Activated naive CD8-positive, alpha-beta T cell treated with anti-CD3 and anti-CD28 coated beads, Interleukin-2, amount 50 U/mL, for 16 hours (primary cell): ENCODE measurements at places on chromosomes 1 and 21.

GRCh38 chr1:162704673-162705424, 72.6 kb downstream of the DDR2 start:
- DNase-seq = no peak

- DNase-seq = peak; percentile 22
Measured at GRCh38 chr1:202192770-202193613, 607 bp upstream of the LGR6 start.

GRCh38 chr1:10152709-10153284, 57.6 kb upstream of the KIF1B start:
- DNase-seq = no peak

- DNase-seq = no peak
Measured at GRCh38 chr1:64513545-64513944, 43.6 kb downstream of the CACHD1 start.

DNA sequence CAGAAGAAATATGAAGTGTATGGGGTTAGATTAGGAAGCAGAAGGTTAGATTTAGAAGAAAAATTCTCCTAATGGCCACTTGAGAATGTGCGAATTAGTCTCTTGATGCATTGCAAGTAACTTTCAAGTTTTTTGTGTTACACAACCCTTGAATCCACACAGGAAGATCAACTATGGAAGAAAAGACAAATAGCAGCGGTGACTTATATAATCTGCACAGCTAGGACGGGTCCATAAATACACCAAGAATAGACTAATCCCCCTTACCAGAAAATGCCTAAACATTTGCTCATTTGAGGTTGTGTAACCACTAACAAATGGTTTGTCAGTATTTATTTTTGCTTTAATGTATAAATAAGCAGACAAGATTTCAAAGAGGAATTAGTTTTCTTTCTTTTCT, 182.6 kb downstream of the TGFB2 start:
- no peak for DNase-seq

DNA sequence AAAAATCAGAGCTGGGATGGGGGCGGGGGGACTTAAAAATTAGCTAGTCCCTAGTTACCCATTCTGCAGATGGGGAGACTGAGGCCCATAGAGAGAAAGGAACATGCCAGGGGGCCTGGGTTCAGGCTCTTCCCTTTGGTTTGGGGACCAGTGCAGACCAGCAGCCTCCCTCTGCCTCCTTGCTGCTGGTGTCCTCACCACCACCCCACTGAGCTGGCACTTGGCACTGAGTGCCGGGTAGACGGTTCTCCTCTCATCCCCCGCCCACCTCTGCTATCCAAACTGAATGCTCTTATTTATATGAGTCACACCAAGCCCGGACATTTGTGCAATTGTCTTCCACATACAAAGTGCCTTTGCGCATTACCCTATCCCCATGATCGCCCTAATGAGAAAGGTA, 39.2 kb downstream of the CAMK2N1 start:
- DNase-seq = no peak
